ENCODE measurements at places on chromosomes 1 and 21.

- DNase-seq, result no peak
Measured at GRCh38 chr1:187588917-187589316, 760.2 kb downstream of the PLA2G4A start.

- DNase-seq, result no peak
Measured at GRCh38 chr1:72010094-72010431, 272.3 kb downstream of the NEGR1 start.

DNA sequence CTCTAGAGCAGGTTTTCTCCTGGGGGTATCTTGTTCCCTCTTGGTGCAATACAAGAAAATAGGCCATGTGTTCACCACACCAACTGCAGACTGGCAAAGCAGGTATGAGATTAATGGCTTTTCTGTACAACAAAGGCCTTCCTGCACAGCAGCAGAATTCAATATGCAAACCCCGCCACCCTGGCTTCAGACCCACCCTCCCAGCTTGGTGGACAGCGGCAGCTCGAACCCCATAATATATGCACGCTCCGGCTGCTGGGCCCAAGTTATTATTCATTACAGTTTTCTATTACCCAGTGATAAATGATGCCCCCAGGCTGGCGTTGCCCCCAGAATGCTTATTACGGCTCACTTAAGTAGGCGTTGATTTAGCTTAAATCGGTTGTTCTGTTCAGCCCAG is 144.2 kb downstream of the RRAGC start:
- DNase-seq, result no peak

- DNase-seq, result no peak
Measured at GRCh38 chr1:207007352-207008033, 25.1 kb downstream of the C1orf116 start.

DNA sequence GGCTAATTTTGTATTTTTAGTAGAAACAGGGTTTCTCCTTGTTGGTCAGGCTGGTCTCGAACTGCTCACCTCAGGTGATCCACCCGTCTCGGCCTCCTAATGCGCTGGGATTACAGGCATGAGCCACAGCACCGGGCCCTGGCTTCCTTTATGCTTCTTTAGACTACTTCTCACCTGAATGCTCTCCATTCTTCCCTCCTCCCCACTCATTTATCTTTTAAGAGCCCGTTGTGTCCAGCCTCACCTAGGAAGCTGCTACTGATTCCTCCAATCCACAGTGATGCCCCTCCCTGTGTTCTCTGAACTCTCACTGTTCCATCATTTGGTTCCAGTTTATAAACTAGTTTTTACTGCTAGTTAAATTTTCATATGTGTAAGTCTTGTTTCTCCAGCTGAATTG is 44.9 kb upstream of the NR5A2 start:
- no peak for DNase-seq

DNA sequence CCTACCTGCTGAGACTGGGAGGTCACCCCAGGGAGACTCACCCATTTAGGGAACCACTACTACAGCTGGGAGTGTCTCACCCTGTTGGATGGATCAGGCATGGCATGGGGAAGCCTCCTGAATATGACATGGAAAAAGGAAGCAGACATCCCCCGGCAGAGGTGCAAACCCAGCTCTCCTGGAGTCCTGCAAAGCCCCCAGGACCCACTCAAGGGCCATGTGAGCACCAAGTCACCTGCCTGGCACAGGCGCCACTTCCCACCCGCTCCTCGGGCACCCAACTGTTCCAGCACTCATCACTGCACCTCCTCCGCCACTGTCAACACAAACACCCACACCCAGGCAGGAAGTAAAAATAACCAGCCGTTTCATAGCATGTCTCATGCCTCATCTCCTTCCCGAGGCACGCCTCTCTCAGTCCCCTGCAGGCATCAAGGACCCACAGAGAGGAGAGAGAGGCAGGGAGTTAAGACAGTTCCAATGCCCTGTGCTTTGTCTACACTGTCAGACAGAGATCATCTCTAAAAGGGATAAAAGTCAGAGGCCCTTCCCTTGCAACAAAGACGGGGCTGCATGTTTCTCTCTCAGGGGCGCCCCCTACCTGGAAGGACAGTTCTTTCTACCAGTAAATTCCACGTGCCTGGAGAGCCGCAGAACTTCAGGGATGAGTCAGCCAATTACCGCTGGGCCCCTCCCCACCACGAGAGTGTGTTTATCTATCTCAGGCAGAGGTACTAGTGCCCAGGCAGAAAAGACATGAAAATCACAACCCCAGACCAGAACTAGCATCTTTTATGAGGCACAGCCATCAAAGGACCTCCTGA is 150.1 kb upstream of the SOD1 start:
- DNase-seq, result peak; percentile 88

- no peak for DNase-seq
Measured at GRCh38 chr1:79010589-79010988, 4.1 kb upstream of the ADGRL4 start.

DNA sequence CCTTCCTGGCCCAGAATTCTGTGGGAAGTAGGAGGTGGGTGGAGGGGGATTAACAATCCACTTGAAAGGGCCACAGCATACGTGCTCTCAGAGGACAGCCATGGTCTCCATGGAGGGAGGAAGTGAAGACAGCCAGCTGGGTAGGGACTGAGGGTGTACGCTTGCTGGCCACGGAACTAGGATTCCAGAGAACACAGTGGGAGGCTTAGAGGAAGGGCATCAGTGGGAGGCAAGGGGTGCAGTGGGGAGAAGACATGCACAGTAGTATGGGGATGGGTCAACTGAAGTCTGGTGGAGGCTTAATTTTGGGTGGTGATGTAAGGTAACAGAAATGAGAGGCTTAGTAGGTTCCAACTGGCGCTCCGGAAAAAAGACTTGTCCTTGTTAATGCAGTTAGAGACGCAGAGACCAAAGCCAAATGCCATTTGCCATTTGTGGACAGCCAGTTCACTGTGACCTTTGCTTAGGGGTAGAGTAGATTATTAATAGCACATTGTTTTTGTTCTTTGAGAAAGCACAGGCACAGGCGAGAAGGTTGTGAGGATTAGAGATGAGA is 103.0 kb downstream of the ZSCAN20 start:
- no peak for DNase-seq

DNA sequence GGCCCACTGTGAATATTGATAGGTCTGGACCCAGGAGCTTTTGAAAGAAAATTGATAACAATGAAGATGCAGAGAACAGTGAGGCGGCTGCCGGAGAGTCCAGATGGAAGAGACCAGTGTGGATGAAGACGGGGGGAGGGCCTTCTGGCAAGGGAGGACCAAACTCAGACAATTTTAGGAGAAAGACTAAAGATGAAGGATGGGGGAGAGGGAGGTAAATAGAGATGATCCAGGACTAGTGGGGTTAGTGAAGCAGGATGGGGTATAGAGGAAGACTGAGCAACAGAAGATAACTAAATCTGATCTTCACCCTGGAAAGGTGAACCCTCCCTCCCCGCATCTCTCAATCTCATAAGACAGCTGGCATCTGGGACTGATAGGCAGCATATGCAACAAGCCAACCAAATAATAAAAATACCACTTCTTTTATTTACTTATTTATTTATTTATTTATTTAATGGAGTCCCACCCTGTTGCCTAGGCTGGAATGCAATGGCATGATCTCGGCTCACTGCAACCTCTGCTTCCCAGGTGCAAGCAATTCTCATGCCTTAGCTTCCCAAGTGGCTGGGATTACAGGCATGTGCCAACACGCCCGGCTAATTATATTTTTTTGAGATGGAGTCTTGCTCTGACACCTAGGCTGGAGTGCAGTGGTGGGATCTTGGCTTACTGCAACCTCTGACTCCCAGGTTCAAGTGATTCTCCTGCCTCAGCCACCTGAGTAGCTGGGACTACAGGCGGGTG is 10.5 kb downstream of the EIF3I start:
- DNase-seq, result no peak

GRCh38 chr1:25820247-25821111 is 725 bp downstream of the MTFR1L start:
- peak; percentile 69 for DNase-seq

DNA sequence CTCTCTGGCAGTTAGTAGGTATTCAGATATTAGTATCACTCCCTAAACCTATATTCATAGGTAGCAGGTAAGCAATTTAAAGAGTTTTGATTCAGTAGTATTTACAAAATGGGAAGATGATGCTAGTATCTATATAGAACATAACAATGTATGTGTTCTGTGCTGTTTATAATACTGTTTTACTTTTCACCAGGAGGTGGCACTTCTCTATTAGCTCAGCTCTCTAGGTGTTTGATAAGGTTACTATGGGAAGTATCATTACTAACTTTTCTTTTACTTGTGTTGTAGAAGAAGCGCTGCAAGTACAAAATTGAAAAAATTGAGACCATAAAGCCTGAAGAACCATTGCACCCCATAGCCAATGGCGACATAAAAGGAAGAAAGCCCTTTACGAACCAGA is 49.4 kb upstream of the FASLG start:
- DNase-seq, result no peak

DNA sequence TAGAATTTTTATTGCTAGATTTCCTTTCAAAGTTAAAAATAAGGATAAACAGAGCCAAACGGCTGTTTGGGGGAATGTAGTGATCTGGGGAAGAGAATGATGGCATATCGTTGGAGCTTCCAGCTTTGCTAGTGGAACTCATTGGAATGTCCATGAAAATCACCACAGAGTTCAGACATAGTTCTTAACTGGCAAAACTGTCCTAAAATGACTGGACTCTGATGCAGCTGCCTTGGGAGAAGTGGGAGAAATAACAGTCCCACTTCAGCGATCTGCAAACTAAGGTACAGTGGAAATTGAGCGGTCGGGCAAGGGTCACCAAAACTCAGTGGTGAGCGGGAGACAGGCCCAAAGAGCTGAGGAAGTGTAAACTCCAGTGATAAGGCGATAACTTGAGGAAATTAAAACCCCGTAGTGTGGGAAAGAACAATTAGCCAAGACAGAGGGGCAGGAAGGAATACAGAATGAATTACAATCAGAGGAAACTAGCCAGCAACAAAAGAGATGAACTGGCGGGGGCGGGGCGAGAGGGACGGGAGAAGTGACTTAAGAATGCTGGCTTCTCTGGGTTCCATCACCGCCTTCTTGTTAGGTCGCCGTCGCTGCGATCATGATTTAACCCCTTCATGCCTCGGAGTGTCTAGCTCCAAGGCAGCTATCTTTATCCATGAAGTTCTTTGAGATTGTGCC is 89.8 kb upstream of the ARHGAP29 start:
- DNase-seq, result no peak

DNA sequence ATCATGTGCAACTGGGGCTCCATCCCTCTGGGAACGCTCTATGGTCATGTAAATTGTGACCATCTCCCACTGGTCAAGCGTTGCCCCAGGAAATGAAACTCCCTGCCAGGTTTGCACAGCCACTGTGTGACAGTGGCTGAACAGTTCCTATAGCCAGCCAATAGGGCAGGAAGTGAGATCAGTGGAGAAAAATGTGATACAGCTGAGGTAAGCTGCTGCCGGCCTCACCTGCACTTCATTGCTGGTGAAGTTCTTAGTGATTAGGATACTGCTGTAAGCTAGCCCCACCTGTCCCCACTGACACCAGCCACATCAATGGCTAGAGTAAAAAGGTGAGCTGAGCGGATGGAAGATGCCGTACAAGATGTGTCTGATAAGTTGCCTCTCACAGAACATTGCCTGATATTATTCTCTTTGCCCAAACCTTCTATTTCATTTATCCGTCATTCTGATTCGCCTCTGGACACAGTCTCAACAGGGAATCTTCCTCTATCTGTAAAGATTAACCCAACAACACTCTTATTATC is 38.4 kb upstream of the CDC42BPA start:
- DNase-seq, result no peak

DNA sequence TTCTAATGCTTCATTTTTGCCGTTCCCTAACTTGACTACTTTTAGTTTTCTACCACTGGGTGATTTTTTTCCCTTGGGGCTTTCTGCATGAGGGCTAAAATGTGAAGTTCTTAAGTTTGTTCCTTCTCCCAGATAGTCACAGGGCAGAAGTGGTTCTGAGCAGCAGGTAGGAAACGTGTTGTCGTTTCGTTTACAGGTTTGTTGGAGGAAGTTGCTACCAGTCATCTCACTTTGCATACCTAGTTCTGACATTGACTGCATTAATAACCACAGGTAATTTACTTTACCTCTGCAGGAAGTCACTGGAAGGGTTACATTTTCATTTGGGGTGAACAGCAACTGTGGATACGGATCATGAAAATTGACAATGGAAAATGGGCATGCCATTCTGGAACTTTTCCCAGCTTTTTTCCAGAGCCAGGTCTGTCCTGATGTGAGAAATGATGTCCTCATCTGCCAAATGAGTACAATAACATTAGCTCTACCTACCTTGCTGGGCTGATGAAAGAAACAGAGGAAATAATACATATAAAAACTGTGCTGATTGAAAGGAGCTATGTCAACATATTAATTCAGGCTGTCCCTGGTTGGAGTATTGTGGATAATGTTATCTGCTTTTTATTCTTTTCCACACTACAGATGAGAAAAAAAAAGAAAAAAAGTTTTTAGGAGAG is 94.2 kb downstream of the DISC1 start:
- DNase-seq, result no peak

DNA sequence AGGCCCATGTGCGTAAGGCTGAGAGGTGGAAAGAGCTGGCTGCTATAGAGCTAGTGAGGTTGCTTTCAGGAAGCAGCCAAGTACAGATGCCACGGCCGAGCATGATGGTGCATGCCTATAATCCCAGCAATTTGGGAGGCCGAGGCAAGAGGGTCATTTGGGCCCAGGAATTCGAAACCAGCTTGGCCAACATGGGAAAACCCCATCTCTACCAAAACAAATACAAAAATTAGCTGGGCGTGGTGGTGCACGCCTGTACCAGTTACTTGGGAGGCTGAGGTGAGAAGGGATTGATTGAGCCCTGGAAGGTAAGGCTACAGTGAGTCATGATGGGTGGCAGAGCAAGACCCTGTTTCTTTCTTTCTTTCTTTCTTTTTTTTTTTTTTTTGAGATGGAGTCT is 2.7 kb downstream of the CCDC24 start:
- DNase-seq, result no peak

DNA sequence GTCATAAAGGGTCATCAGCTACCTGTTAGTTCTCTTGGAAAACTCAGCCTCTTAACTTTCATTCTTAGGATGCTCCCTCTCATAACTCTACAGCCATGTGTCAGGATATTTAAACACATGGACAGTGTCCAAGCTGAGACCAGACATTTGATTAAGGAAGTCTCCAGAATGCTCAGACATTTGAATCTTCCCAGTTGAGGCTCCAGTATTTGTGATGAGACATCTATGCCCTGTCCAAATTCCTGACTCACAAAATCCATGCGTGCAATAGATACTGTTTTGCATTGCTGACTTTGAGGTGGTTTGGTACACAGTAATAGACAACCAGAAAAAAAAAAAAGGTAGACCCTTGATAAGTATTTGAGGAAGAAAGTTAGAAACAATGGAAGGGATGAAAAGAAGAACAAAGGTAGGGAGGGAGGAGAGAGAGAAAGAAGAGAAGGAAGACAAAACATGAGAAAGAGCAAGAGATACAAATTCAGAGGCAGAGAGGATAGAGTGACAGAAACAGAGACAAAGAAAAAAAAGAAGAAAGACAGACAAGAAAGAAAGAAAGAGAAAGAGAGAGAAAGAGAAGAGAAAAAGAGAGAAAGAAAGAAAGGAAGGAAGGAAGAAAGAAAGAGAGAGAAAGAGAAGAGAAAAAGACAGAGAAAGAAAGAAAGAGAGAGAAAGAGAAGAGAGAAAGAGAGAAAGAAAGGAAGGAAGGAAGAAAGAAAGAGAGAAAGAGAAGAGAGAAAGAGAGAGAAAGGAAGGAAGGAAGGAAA is 275.5 kb upstream of the PRMT6 start:
- no peak for DNase-seq

- peak; percentile 11 for DNase-seq
Measured at GRCh38 chr1:93715529-93716126, 34.0 kb upstream of the BCAR3 start.

GRCh38 chr1:161799792-161800191 is 33.7 kb downstream of the ATF6 start:
- no peak for DNase-seq

- DNase-seq, result no peak
Measured at GRCh38 chr1:202589190-202589930, 120.9 kb downstream of the SYT2 start.
